Upper lobe of right lung (tissue), 1 donor: ENCODE measurements at places on chromosomes 13 and 19. TPM values are rescaled to one million over a fixed set of nuclear protein-coding genes. Genes with fewer than 3 reads are reported as not detected.

Gene LHB
- total RNA-seq: not detected

Gene MEF2B
- 1.4 TPM for total RNA-seq

DNA sequence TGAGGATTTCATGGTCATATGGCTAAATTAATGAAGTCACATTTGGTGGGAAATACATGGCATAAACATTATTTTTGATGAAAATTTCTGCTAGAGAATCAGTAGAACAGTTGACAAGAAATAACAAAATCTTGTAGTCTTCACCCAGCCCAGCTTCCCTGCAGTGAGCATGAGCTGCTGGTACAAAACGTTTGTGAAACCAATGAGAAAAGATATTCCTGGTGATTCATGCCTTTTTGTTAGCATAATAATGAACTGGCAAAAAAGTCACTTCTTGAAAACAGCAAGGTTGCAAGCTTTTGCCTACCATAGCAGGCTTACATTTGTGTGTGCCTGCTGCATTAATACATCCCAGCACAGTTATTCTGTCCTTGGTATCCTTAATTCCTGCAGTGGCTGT is 475.9 kb upstream of the HTR2A start:
- H3K4me3 ChIP-seq: no peak overlapping the region
- no peak for DNase-seq
- H3K4me1 ChIP-seq: no peaks in the 10 kb centered on the region
- H3K27ac ChIP-seq: no peak overlapping the region
- H3K36me3 ChIP-seq: no peaks in the 10 kb centered on the region

DNA sequence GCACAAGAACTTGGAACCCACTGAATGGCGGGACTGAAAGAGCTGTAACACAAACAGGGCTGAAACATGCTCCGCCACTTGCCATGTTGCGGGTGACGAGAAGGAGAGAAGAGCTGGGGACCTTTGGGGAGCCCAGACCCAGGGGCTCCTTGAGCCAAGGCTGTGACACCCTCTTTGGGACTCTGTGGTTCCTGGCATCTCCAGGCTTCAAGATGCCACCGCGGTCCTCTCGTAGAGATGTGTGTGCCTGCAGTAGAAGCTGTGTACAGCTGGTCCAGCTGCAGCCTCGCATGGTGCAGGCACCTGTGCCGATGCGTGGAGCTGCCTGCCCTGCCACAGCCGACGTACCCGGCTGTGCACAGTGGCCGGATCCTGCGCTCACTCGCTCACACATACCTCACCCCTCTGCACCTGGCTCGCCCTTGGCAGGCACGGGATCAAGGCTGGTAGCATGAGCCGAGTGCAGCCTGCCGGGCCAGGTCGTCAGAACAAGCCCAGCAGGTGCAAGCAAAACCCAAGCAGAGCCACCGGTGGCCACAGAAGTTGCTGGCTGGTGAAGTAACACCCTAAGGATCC is 1385.8 kb downstream of the PCDH9 start:
- no peak overlapping the region for H3K27ac ChIP-seq
- H3K27me3 ChIP-seq: no peaks in the 10 kb centered on the region
- H3K4me3 ChIP-seq: no peak overlapping the region
- H3K4me1 ChIP-seq: no peaks in the 10 kb centered on the region

- H3K4me3 ChIP-seq: no peak overlapping the region
- H3K27ac ChIP-seq: no peak overlapping the region
- H3K27me3 ChIP-seq: no peaks in the 10 kb centered on the region
Observed at GRCh38 chr13:59750860-59751259, 412.9 kb downstream of the DIAPH3 start.

DNA sequence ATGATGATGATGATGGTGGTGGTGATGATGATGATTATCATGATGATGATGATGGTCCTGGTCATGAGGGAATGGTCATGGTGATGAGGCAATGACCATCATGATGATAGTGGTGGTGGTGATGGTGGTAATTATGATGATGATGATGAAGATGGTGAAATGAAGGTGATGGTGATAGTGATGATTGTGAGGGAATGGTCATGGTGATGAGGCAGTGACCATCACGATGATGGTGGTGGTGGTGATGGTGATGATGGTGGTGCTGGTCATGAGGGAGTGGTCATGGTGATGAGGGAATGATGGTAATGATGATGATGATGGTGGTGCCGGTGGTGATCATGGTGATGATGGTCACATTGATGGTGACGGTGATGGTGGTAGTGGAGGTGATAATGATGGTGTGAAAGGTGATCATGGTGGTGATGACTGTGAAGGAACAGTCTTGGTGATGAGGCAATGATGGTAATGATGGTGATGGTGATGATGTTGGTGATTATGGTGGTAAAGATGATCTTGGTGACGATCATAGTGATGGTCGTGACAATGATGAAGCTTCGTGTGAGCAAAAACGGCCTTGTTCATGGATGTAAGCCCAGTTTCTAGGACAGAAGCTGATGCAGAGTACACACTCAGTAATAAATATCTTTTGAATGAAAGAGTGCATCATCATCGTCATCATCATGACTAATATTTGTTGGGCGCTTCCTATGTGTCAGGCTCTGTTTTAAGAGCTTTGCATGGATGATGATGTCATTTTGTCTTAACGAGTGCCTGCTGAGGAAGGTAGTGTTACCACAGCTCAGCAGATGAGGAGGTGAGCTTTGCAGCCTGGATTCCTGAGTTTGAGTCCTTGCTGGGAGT is 17.3 kb downstream of the SBK2 start:
- DNase-seq: no peak
- no peak overlapping the region for H3K27ac ChIP-seq
- H3K4me3 ChIP-seq: no peak overlapping the region
- no peaks in the 10 kb centered on the region for H3K4me1 ChIP-seq

GRCh38 chr13:68550330-68550729 is 1320.2 kb upstream of the PCDH9 start:
- no peaks in the 10 kb centered on the region for H3K36me3 ChIP-seq
- no peak for DNase-seq
- no peak overlapping the region for H3K27ac ChIP-seq
- no peak overlapping the region for H3K4me3 ChIP-seq
- no peaks in the 10 kb centered on the region for H3K4me1 ChIP-seq

- DNase-seq: no peak
- H3K4me1 ChIP-seq: peaks cover 12% of the 10 kb centered on the region
- no peaks in the 10 kb centered on the region for H3K36me3 ChIP-seq
- no peaks in the 10 kb centered on the region for H3K27me3 ChIP-seq
- no peak overlapping the region for H3K4me3 ChIP-seq
Observed at GRCh38 chr19:7709932-7710460, 8.1 kb upstream of the FCER2 start.
